H9 (cell line): ENCODE measurements at places on chromosomes 7 and 10. TPM values are rescaled to one million over a fixed set of nuclear protein-coding genes. Genes with fewer than 3 reads are reported as not detected.
A peak's percentile ranks its signal among the peaks of the same experiment; 100 is the strongest.

- DNase-seq: no peak
- H3K27me3 ChIP-seq: no peaks in the 10 kb centered on the region
- H3K36me3 ChIP-seq: no peaks in the 10 kb centered on the region
- no peak overlapping the region for H3K27ac ChIP-seq
These were observed 89.6 kb downstream of the CACNB2 start for GRCh38 chr10:18229826-18230225.

DNA sequence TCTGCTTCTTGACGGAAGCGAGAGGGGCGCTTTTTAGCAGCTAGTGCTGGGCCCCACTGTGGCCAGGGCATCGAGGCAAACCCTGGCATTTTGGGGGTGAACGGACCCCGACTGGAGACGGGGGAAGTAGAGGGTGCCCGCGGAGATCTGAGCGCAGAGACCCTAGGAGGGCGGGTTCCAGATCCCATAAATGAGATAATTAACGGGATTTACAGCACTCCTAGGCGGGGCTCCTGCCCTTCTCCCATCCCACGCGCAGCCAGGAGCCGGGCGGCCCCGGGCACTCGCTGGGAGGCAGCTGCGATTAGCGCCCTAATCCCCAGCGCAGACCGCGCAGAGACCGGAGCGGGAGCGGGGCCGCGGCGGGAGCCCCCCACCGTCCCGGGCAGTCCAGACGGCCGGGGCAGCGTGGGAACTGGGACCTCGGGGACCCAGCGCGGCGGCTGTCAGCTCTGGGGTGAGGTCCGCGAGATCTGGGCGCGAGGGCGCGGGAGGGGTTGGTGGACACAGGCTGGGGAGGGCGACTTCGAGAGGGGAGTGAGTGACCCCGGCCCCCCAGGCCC lies 735 bp downstream of the JCAD start:
- H3K4me3 ChIP-seq: peak overlapping the region; percentile 66
- H3K4me1 ChIP-seq: no peaks in the 10 kb centered on the region; the same call in 1 of the 2 replicates
- no peaks in the 10 kb centered on the region; the same call in 1 of the 2 replicates for H3K27me3 ChIP-seq
- no peaks in the 10 kb centered on the region for H3K36me3 ChIP-seq

GRCh38 chr7:93331706-93332105 lies 99.5 kb downstream of the VPS50 start:
- H3K27ac ChIP-seq: no peak overlapping the region
- H3K36me3 ChIP-seq: no peaks in the 10 kb centered on the region
- H3K4me3 ChIP-seq: no peak overlapping the region
- H3K27me3 ChIP-seq: no peaks in the 10 kb centered on the region
- no peaks in the 10 kb centered on the region for H3K4me1 ChIP-seq
- DNase-seq: no peak

The ACSM6 gene
- 0.18 TPM in 1 of 2 replicates, not detected in the other for total RNA-seq

The PRKAR2B gene
- total RNA-seq: 15.2 and 16.6 TPM in 2 replicates

GRCh38 chr10:72260976-72261783 lies 12.5 kb upstream of the DDIT4 start:
- no peaks in the 10 kb centered on the region for H3K36me3 ChIP-seq
- H3K4me1 ChIP-seq: peaks cover 20% of the 10 kb centered on the region
- peak overlapping the region; percentile 65 for H3K4me3 ChIP-seq
- DNase-seq: no peak
- no peaks in the 10 kb centered on the region for H3K27me3 ChIP-seq
- no peak overlapping the region for H3K27ac ChIP-seq

- H3K36me3 ChIP-seq: no peaks in the 10 kb centered on the region
- DNase-seq: no peak
- H3K4me3 ChIP-seq: no peak overlapping the region
- H3K4me1 ChIP-seq: no peaks in the 10 kb centered on the region
- no peak overlapping the region for H3K27ac ChIP-seq
These were observed 184.7 kb upstream of the PRPS1L1 start for GRCh38 chr7:18212308-18212707.

GRCh38 chr7:142939226-142939910 lies at the start of gene LLCFC1:
TSS of gene LLCFC1 (plus strand) at chr7:142939484. CDS start at chr7:142939622, 138 bp downstream.
- H3K4me1 ChIP-seq: no peaks in the 10 kb centered on the region
- H3K4me3 ChIP-seq: no peak within 1 kb of the TSS
- no peaks in the 10 kb centered on the region for H3K27me3 ChIP-seq
- peak; percentile 84 for DNase-seq
- peaks cover 3% of the 10 kb centered on the region; the same call in 1 of the 2 replicates for H3K36me3 ChIP-seq

The ZC3HAV1L gene
- not detected in 2 replicates for total RNA-seq
